Amniotic stem cell (primary cell): ENCODE measurements at places on chromosomes 7 and 10.

GRCh38 chr10:93916257-93917063, 22.7 kb downstream of the SLC35G1 start:
- no peak for DNase-seq

- no peak for DNase-seq
These were observed 303.8 kb upstream of the MKI67 start for GRCh38 chr10:128429835-128430513.

DNA sequence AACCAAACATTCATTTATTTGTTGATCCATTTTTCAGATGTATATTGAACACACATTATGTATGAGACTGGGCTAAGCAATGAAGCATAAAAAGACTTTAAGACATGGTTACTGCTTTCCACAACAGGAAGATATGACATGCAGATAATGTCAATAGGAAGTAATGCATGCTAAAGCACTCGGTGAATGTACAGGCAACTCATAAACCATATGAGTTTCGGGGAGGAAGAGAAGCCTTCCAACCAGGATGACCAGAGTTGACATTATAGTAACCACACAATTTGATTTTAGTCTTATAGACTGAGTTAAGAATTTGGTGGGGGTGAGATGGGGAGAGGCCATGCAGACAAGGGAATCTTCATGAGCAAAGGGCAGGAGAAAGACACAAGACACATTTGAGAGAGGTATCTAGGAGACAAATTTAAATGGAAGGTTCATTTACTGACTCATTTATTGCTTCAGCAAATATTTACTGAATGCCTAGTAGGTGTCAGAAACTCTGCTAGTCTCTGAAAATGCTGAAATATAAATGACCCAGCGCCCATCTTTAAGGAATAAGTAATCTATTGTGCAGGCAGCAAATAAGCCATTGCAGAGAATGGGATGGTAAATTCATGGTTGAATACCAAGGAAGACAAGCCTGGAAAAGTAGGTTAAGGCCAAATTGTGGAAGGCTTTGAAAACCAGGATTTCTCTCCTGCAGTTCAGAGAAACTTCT, 19.0 kb upstream of the SLK start:
- no peak for DNase-seq

DNA sequence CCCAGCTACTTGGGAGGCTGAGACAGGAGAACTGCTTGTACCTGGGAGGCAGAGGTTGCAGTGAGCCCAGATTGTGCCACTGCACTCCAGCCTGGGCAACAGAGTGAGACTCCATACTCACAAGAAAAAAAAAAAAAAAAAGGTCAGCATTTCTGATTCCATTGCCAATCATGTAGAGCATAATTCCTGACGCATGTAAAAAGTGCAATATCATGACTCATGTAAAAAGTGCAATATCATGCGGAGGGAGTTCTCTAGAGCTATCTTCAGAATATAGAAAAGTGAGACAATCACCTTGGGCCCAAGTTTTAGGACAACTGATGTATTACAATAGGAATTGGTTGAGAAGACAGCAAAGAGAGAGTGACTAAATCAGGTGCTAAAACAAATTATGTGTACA, 85.8 kb downstream of the SEMA3A start:
- DNase-seq = no peak
